ENCODE measurements at places on chromosomes 7 and 10.

GRCh38 chr10:88987243-88987725, 3.3 kb upstream of the FAS start:
- DNase-seq, result no peak

GRCh38 chr7:110898516-110898915, 192.4 kb upstream of the LRRN3 start:
- no peak for DNase-seq

- DNase-seq, result no peak
Measured at GRCh38 chr10:107994621-107995270, 830.2 kb upstream of the SORCS1 start.

DNA sequence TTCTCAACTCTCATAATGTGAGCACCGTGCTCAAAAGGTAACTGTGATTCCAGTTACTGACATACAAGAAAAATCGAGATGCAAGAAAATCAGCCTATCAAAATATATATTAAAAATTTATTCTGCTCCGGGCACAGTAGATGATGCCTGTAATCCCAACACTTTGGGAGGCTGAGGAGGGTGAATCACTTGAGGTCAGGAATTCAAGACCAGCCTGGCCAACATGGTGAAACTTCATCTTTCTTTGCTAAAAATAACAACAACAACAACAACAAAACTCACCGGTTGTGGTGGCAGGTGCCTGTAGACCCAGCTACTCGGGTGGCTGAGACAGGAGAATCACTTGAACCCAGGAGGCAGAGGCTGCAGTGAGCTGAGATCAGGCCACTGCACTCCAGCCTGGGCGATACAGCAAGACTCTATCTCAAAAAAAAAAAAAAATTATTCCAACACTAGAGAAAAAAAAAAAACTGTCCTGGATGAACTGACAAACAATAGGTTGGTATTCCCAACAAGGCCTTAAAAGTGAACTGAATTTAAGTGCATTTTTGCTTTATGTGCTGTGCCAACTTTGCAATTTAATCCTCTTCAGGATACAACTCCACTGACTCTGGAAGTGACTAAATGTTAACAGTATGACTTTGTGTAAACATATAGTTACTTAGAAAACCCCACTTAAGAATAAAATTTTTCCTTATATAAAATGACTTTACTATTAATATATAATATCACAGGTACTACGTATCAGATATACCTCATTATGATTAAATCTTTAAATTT, 51.1 kb downstream of the JMJD1C start:
- DNase-seq, result peak; percentile 54

GRCh38 chr10:129846991-129847391, 117.1 kb downstream of the EBF3 start:
- DNase-seq, result no peak

GRCh38 chr10:58867683-58868082, 308.8 kb upstream of the PHYHIPL start:
- no peak for DNase-seq

DNA sequence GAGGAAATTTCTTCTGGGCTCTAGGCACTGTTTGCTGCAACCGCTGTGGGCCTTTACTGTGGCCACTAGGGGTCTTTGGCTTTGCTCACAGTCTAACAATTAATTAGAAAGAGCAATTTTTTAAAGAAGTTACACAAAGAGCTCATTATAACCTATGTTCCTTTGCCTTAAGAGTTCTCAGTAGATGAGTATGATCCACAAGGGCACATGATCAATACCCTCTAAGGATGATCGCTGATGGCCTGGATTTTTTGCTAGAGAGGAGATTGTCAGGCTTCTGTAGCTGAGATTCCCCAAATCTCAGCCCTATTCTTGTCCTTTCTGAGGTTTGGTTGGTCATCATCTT, 80.8 kb upstream of the RHOBTB1 start:
- peak; percentile 25 for DNase-seq

DNA sequence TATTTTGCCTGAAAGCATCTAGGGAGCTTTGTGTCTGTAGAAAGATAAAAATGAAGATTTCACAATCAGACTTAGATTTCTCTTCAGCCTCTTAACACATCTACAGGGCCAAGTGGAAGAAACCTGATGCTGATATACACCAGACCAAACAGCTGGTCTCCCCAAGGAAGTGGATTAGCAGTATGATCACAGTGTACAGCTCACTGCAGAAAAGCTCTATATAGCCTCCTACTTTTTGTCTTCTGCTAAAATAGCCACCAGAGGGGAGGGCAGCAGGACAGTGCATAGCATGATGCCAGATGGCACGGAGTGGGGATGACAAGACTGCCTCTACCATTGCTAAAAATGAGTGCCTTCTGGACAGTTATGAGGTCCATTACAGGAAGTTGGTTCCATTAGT, 16.0 kb downstream of the FAM13C start:
- no peak for DNase-seq

DNA sequence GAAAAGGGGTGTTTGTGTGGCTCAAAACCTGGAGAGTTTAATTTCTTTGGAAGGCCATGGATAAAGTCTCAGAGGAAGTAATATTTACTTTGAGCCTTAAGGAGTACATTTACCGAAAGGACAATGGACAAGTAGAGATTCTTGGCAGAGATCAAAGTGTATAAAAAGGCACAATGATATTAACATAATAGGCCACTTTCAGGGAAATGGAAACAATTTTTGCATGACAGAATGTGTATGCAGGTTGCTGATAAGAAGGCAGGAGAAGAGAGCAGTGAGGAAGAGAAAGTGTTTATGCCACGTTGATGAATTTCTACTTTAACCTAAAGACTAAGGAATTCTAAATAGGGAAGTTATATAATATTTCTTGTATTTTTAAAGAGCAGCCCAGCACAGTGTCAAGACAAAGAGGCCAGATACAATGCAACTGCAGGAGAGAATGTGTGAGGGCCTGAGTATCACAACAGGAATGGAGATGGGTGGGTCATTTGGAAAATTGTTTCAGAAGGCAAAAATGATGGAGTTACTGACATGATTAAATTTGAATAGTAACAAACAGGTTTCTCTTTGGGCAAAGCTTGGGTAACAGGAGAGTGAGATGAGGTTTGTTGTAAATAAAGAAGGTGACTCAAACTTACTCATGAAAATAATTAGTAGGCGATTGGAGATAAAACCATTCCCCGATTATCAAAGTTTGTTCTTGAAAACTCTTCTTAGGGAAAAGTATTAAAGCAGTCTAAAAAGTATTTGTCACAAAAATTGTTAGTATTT, 84.1 kb downstream of the THSD7A start:
- DNase-seq, result no peak

DNA sequence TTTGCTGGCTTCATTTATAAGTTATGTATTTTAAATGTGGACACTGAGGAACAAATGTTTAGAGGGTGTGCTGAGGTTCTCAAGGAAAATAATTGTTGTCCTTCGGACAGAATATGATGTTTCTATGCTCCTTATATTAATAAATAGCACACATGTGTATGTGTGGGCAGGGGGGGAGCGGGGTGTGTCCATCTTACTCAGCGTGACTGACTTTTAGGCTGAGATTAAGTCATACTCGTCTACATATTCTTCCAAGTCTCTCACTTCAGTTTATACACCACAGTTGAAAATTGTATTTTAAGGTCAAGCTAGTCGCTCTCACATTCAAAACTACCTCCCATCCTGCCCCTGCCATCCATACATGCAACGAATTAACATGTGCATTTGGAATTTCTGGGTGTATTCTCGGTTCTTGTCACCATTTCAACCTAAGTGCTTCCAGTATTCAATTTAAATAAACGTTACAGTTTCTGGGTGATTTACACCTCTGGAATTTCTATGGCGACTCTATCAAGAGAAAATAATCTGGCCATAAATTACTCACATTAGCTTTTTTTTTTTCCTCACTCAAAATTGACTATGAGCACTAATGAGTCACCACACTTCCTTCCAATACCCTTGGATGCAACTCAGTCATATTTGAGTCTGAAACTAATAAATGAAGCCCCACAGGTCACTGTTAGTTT, 3.3 kb downstream of the PCDH15 start:
- DNase-seq, result peak; percentile 81

- DNase-seq, result no peak
Measured at GRCh38 chr7:129561677-129562359, 49.7 kb upstream of the NRF1 start.

GRCh38 chr7:24582166-24582565, 8.9 kb downstream of the PALS2 start:
- DNase-seq, result no peak

GRCh38 chr10:128519581-128519980, 393.4 kb upstream of the MKI67 start:
- no peak for DNase-seq

Measured in fibroblast of skin of right quadriceps (primary cell).